ENCODE measurements at places on chromosomes 5 and 9.

- no peak for DNase-seq
Observed at GRCh38 chr9:78695519-78695918, 398.6 kb downstream of the PSAT1 start.

GRCh38 chr9:123081824-123082223 lies 48.4 kb downstream of the GPR21 start:
- DNase-seq: peak; percentile 66

DNA sequence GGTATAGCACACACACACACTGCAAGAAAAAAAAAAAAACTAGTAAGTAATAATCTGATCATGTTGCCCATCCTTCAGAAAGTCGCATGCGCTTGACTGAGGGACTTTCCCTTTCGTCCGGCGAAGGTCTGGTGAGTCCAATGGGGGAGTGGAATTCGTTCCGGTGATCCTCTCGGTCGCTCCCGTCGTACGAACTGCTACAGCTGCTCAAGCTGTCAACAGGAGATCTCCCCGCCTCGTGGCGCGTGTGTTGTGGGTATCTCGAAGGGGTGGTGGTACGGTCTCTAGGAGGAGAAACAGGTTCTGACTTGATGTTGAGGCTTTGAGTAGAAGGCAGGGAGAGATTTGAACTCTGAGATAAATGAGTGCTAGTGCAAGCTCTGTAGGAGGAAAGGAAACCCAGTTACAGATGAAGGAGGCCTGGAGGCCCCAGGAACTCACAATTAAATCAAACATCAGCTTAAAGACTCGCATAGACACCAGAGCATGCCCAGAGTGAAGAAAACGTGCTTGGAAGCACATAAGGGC lies 160.4 kb downstream of the MEF2C start:
- no peak for DNase-seq

- no peak for DNase-seq
Observed at GRCh38 chr5:120734033-120734432, 269.9 kb downstream of the PRR16 start.

DNA sequence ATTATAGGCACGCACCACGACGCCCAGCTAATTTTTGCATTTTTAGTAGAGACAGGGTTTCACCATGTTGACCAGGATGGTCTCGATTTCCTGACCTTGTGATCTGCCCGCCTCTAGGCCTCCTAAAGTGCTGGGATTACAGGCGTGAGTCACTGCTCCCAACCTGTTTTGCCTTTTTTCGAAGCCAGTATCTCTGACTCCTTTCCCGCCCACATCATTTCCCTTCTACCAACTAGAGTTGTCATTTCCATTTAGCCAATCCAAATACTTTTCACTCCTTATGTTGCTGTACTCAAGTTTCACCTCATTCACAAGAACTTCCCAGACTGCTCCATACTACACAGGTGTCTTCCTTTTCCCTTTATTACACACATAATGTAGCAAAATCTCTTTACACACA lies 502.6 kb upstream of the CDH6 start:
- no peak for DNase-seq
